ENCODE measurements at places on chromosomes 12 and 14.

GRCh38 chr12:83183132-83183531, 496.4 kb downstream of the TMTC2 start:
- no peak for DNase-seq

- DNase-seq: no peak
Observed at GRCh38 chr12:51890511-51891171, 2.7 kb downstream of the ANKRD33 start.

DNA sequence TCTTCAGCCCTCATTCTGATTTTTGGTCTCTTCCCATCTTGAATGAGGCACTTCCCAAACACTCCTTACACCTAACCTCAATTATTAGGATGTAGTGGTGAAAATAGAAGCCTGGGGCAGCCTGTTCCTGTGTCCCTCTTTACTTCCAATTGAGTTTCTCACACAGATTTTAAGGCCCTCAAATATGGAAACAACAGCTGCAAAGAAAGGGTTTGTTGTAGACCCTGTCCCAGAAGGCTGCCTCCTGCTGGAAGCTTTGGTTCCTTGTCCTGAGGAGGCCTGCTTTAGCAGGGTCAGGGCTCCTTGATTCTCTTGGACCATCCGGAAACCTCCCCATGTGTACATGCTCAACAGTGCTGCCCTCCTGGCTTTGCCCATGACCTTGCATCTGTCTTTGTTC, 101.3 kb downstream of the TGFB3 start:
- DNase-seq: no peak

DNA sequence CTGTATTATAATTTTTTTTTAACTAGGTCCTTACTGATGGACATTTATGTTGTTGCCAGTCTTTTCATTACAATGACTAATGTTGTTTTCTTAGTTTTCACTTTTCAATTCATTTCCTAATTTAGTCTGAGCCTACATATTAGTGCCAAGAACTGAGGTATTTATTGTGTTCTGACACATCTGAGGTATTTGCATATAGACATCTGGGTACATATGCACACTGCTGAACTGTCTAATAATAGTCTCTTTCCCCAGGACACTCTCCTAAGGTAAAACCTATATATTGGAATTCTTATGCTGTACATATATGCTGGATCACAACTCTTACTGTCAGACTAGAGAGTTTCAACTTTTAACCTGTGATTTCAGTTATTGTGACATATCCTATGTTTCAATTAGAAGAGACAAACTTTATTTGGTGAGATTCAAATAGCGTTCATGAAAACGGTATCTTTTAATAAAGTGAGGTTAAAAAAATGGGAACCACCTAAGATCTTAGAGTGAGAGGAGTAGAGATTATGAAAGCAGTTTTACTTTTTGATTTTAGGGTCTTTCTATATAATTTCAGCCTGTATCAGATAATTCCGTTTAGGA, 263.2 kb downstream of the RAD51B start:
- DNase-seq: no peak

DNA sequence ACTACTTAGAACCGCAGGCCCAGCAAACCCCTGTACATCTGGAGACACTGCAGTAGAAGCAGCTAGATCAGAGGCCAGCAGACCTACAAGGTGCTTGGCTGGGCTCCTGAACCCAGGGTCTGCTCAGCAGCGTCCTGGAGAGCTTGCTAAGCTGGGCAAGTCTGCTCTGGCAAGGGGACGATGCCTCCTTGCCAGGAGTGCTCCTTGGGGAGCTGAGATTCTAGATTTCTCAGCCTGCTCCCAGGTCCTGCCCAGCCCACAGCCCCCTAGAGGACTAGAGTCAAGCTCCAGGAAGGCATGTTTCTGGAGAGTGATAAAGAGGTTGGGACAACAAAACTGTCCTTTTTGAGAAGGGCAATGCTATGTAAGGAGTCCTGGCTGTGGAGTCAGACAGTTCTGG, 60.3 kb downstream of the HSPB8 start:
- no peak for DNase-seq

GRCh38 chr14:20343092-20343861, at the start of gene PARP2:
TSS of gene PARP2 (plus strand) at chr14:20343635. CDS start at chr14:20343642, 7 bp downstream.
- DNase-seq: peak; percentile 93

- DNase-seq: no peak
Observed at GRCh38 chr12:127054531-127054930, 1212.4 kb upstream of the TMEM132C start.

- DNase-seq: no peak
Observed at GRCh38 chr14:80560800-80561657, 349.7 kb upstream of the DIO2 start.

Measured in stimulated activated naive CD4-positive, alpha-beta T cell treated with Interleukin-2 at 50 U/mL for 16 hours (primary cell).